ENCODE measurements at places on chromosomes 13 and 19. TPM values are rescaled to one million over a fixed set of nuclear protein-coding genes. Genes with fewer than 3 reads are reported as not detected.

Gene SLITRK6
- total RNA-seq, result 5.1 TPM

DNA sequence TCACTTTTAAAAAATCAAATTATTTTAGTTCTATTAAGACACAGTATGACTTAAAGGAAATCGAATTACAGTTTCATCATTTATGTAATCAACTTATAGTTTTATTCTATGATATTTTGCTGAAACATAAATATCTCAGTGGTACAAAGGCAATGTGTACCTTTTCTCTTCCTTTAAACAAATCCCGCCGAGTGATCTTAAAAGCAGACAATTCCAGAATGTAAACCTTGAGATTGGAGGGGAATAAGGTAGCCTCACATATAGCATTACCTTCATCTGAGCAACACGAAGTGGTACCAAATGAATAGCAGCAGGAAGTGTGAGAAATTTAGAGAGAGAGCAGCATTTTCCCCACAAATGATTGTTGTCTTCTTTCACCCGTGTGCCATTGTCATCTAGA, 842.2 kb upstream of the GPC6 start:
- ATAC-seq, result no peak

DNA sequence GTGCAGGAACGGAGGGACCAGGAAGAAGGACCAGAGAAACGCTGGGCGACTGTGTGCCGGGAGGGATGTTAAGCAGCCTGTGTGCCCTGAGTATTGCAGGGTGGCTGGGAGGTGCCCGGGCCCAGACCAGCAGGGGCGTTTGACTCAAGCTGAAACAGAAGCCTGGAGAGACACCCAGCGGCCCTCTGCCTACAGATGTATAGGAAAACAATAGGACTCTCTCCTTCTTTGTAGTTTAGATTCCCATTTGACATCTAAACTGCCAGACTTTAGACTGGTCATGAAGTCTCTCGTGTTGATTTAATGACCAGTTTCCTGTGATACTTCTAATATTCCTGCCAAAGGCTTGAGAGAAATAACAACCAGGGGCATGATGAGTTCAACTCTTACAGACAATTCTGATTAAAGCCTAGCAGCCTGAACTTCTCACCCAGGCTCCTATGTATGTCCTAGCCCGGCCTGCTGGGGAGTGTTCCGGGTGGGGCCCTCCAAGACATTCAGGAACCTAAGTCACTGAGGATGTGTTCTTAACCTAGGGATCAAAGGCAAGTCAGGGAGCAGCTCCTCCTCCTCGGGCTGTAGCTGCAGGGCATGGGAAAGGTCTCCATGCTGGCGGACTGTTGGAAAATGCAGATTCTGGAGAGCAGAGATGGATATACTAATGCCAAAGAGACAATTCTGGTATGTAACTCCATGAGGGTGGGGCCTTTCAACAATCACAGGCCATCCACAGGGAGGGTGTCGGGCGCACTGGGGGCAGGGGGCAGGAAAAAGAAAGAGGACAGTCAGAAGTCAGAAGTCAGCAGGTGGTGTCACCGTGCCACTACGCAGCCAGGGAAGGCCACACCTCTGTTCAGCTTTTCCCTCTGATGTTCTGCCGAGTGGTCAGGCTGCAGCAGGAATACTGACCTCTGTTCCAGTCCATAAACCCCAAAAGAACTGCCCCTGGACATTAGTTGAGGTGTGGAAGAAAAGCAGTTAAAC, 131.8 kb downstream of the STARD13 start:
- ATAC-seq, result peak; percentile 54

Gene ZNF566
- total RNA-seq, result 21.5 TPM

DNA sequence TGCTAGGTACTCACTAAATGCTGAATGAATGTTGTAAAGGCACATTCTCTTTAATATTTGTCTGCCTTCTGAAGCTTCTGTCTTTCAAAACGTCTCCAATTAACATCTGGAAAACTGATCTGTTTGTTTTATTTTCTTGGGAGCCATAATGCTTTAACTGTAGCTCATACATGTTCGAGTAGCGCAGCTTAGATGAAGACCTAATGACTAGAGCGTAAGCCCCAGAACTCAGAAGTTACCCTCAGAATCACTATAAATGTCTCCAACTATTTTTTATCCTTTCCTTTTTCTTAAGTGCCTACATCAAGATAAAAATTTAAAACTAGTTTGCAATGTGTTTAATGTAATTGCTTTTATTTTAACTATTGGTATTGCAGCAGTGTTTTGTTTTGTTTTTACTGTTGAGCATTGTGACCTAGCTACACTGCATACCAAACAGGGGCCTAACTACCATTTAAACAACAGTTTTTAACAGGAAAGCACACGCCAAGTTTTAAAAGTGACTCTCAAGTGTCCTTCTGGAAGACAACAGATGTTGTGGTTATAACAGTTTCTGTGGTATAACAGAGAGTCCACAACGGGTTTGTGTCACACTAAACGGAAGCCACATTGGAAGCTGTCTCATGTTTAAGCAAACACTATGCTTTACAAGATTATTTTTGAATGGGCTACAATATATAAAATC, 42.0 kb downstream of the MRPL57 start:
- no peak for ATAC-seq

- ATAC-seq, result no peak
These were observed 820 bp downstream of the EID2 start for GRCh38 chr19:39539165-39539517.

DNA sequence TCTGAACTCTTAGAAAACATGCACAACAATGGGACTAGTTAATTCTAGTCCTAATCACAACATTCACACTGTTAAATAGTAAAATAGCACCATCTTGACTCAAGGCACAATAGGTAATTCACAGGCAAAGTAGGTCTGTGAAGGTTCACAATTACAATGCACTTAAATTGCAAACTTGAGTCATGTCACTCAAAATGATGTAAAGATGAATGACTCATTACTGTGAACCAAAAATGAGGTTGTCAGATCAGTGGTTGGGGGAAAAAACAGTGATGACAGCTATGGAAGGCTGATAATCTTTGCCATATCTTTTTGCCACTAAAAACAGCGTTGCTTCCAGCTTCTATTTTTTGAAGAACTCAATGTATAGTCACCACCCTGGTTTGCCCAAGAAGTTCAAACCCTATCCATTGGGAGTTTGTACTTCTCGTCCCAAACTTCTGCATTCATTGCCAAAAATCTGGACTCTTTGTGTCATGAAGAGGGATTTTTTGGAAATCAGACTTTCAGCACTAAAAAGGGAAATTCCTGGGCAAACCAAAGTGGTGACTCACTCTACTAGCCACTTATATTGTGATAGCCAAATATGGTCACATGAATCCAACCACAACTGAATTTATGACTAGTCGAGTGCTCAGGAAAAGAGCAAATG, 200.9 kb upstream of the TMTC4 start:
- no peak for ATAC-seq

Gene GFY
- total RNA-seq, result not detected

GRCh38 chr19:16013851-16014840, 62.1 kb upstream of the TPM4 start:
- ATAC-seq, result no peak

DNA sequence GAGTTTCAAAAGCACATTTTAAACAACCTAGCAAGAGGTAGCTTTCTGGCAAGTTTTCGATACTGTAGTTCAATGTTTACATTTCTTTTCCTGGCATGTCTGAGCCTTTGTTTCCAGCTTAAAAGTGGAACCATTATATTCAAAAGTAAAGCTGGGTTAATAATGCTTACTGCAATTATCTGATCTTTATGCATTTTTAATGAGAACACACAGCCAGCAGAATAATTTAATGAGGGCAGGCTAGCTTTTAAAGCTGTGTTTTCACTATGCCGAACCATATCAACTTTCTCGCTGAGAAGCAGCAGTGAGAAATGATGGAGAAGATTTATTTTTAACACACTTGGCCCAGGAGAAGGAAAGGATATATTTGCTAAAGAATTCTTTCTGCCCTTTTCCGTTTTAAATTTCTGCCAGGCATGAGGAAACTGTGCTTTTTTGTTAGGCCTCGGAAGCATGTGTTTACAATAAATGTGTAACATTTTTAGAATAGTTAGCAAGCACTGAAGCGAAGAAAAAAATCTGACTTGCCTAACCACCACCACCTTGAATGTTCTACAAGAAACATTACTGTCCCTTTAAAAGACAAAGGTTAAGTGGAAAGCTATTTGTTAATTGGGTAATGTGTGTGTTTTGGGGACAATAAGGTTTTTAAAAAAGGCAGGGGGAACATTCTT, 1.0 kb downstream of the MBNL2 start:
- peak; percentile 10 for ATAC-seq

- no peak for ATAC-seq
These were observed 1825.3 kb downstream of the SLITRK5 start for GRCh38 chr13:89496478-89496877.

- no peak for ATAC-seq
These were observed 62.4 kb upstream of the KLHL1 start for GRCh38 chr13:70170689-70171088.

- no peak for ATAC-seq
These were observed 321.8 kb upstream of the NBEA start for GRCh38 chr13:34620074-34620850.

GRCh38 chr19:38262585-38263268, 1.6 kb upstream of the SPINT2 start:
- no peak for ATAC-seq

Gene CEACAM16
- total RNA-seq, result not detected

- ATAC-seq, result no peak
These were observed 621.1 kb upstream of the KLHL1 start for GRCh38 chr13:70729369-70729768.

DNA sequence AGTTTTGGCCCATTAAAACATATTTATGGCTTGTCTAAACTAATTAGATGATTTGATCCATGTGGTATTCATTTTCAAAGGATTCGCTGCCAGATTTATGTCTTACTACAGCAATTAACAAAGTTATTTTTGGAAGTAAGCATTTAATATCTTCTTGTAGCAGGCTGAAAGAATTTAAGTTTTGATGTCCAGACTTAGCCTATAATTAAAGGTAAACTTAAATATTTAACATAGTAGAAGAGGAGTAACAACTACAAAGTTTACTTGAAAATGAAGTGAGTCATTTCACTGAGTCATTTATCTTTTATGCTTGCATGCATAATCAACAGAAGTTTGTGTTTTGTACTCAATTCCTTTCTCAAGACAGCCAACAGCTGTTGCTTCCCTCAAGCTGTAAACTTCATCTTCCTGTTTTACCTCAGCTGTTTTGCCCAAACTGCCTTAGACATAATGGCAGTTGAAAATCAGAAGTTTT, 58.1 kb downstream of the EDNRB start:
- ATAC-seq, result no peak

GRCh38 chr19:56269348-56269747, 3.2 kb upstream of the EDDM13 start:
- no peak for ATAC-seq

DNA sequence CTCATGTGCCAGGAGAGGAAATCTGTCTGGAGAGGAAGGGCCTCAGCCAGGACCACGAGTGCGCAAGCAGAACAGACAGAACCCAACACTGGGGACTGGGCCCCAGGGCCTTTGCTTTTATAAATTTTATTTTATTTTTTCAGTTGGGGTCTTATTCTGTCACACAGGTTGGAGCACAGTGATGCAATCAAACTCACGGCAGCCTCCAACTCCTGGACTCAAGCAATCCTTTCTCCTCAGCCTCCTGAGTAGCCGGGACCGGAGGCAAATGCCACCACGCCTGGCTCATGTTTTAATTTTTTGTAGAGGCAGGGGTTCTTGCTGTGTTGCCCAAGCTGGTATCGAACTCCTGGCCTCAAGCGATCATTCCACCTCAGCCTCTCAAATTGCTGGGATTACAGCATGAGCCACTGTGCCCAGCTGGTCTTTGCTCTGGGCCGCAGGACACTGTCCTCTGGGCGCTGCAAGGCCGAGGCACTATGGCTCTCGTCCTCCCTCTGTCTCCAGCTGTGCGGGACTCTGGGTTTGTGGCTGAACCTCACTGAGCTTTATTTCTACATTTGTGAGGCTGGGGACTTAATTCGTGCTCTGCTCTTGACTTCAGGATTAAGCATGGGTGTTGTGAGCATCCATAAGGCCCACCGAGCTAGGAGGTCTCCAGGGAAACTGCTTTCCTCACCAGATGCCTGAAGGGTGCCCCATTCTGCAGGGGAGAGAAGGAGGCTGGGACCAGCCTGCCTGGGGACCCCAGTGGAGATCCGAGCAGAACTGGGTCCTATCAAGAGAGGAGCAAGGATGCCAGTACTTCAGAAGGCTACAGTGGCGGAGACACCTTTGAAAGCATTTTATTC, 144.2 kb upstream of the VSTM2B start:
- ATAC-seq, result no peak

Gene RASGRP4
- 4.1 TPM for total RNA-seq

- no peak for ATAC-seq
These were observed 108.3 kb upstream of the FRY start for GRCh38 chr13:31923134-31923763.

Gene PABPC3
- not detected for total RNA-seq

Gene CATSPERD
- total RNA-seq, result 0.47 TPM

Gene ZNF575
- total RNA-seq, result 3.3 TPM

GRCh38 chr13:102768909-102769308, 4.7 kb downstream of the TEX30 start:
- no peak for ATAC-seq

GRCh38 chr13:96490496-96490989, 400.6 kb downstream of the HS6ST3 start:
- ATAC-seq, result no peak

Gene OR10H2
- not detected for total RNA-seq

DNA sequence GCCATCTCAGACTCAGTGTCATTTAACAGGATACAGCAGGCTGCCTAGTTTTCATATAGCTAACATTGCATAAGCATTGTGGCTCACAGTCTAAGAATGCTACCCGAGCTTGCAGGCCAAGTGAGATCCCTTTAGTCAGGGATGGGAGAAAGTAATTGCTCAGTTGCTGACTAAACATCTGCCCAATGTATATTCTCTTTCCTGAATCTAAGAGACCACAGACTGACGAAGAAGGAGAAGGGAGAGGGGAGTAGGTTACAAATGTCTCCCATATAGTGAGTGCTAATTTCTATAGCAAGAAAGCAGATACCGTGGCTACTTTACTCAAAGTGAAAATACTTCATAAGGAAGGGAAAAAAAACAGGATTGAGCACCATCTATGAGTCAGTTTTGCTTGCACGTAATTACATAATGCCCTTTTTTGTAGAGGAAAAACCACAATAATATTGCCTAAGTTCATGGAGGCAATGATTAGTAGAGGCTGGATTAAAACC, 453.9 kb downstream of the COG6 start:
- ATAC-seq, result peak; percentile 84

- no peak for ATAC-seq
These were observed 20.4 kb downstream of the MISP start for GRCh38 chr19:771332-771785.

DNA sequence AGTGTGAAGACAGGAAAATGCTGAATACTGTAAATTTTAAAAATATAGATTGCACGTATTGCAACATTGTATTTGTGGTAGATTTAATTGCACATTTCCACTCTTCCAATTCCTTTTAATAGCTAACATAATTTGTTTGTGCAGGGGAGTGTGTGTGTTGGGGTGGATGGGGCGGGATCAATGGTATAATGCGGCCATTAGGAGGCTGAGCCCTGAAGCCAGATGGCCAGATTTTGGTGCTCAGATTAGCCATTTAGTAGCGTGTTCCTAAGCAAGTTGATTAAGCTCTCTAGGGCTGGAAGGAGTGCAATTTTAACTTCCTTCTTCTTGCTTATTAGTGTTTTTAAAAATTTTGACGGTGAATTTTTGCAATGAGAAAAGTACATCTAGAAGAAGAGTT, 5.8 kb downstream of the OXGR1 start:
- ATAC-seq, result no peak

Gene CASP14
- total RNA-seq, result not detected

GRCh38 chr13:56837161-56837560, 303.6 kb upstream of the PRR20A start:
- no peak for ATAC-seq

- ATAC-seq, result no peak
These were observed 234.1 kb downstream of the TUBA3C start for GRCh38 chr13:18947376-18947977.

Gene SULT2B1
- total RNA-seq, result 3.9 TPM
